ENCODE measurements at places on chromosomes 11 and 22. TPM values are rescaled to one million over a fixed set of nuclear protein-coding genes. Genes with fewer than 3 reads are reported as not detected.

GRCh38 chr22:48327721-48328120 lies 1500.0 kb downstream of the BRD1 start:
- no peak overlapping the region for H3K4me3 ChIP-seq
- no peaks in the 10 kb centered on the region for H3K36me3 ChIP-seq
- no peak for DNase-seq

DNA sequence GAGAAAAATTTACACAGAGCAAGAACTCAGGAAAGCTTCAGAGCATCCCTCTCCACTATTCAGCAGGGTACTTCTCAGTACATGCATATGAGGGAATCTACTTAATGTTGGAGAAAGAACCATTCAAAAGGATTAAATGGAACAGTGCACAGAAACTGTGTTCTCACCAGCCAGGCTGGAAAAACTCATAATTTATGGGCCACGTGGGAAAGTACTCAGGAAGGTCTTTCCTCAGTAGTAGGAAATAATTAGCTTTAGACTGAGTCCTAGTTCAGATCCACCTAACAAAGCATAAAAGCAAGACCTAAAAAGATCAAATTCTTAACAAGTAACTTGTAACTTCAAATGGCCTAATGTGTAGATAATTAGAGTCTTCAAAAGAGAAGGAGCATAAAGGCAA lies 134.0 kb downstream of the FAM76B start:
- H3K27ac ChIP-seq, result no peak overlapping the region
- H3K27me3 ChIP-seq, result no peaks in the 10 kb centered on the region
- no peak overlapping the region for H3K4me3 ChIP-seq
- no peaks in the 10 kb centered on the region for H3K4me1 ChIP-seq
- no peaks in the 10 kb centered on the region for H3K36me3 ChIP-seq

DNA sequence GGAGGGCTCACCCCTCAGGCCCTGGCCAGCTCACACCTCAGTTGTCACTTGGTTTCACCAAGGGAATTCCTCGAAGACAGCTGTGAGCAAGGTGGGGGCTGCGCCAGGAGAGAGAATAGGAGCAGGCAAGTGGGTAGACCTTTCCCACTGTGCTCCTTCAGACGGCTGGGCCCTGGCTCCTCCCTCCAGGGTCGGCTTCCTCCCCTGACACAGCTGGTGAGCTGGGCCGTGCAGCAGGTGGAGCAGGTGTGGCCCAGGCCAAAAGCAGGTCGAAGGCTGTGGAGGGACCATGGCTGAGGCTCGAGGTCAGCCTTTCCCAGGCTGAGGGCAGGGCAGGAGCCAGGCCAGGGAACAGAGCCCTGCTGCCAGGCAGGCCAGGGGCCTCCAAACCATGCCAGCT lies 12.5 kb upstream of the MYRF start:
- no peaks in the 10 kb centered on the region for H3K36me3 ChIP-seq
- no peak overlapping the region for H3K27ac ChIP-seq
- H3K4me3 ChIP-seq, result no peak overlapping the region
- no peaks in the 10 kb centered on the region for H3K27me3 ChIP-seq

PANX3 gene
- total RNA-seq, result not detected

DNA sequence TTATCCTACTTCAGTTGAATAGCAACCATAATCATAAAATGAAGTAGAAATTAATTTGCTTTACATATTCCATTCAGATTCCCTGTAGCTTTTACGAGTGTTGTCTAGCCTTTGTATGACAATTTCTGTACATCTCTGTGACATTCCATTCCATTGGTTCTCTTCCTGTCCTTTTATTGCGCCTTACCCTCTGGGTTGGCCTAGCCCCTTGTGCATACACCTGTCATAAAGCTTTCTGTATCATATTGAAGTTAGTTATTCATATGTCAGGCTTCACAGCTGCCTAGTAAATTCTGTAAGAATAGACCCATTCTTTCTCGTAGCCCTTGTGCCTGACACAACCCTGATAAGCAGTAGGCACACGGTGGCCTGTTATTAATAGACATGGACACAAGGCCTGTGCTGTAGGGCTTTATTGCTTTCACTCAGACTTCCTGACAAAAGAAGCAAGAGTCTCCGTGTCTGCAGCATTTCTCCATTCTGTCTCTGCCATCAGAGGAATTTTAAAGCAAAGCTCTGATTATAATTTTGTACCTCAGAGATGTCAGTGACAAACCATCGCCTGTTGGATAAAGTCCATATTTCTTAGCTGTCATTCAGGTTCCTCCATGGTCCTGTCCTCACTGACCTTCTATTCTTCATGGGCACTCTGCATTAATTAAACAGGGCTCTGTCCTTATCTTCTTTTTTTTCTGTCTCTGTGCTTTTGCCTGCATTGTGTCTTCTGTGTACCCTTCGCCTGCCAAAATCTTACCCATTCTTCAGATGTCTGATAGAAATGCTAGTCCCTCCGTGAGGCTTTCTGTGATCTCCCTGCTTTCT lies 49.4 kb downstream of the BID start:
- DNase-seq, result no peak
- H3K36me3 ChIP-seq, result peaks cover 8% of the 10 kb centered on the region
- H3K4me1 ChIP-seq, result no peaks in the 10 kb centered on the region
- no peaks in the 10 kb centered on the region for H3K27me3 ChIP-seq

SCGB1D2 gene
- total RNA-seq, result not detected

GRCh38 chr11:65716302-65716701 lies 4.2 kb downstream of the KAT5 start:
- H3K4me3 ChIP-seq, result no peak overlapping the region
- H3K27ac ChIP-seq, result no peak overlapping the region
- no peaks in the 10 kb centered on the region for H3K27me3 ChIP-seq

DNA sequence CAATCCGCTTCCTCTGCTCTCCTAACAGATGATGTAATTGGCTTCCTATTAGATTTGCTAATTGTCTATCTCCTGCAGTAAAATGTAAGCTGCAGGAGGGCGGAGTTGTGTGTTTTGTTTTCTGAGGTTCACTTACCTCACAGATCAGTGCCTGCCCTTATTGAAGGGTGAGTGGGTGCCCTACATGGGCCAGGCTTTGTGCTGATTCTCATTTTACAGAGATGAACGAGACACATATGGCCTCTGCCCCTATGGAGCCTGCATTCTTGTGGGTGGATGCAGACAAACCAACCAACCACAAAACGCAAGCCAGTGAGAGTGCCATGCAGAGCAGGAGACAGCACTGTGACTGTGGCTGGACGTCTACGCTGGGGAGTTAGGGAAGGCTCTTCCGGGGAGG lies 9.9 kb downstream of the TESMIN start:
- no peak overlapping the region for H3K4me3 ChIP-seq
- H3K27ac ChIP-seq, result no peak overlapping the region
- H3K27me3 ChIP-seq, result no peaks in the 10 kb centered on the region
- H3K36me3 ChIP-seq, result no peaks in the 10 kb centered on the region
- no peak for DNase-seq

- no peak for DNase-seq
- peaks cover 23% of the 10 kb centered on the region for H3K4me1 ChIP-seq
- peak overlapping the region; percentile 79 for H3K27ac ChIP-seq
Observed at GRCh38 chr22:36239150-36239400, 252 bp downstream of the APOL2 start.

DNA sequence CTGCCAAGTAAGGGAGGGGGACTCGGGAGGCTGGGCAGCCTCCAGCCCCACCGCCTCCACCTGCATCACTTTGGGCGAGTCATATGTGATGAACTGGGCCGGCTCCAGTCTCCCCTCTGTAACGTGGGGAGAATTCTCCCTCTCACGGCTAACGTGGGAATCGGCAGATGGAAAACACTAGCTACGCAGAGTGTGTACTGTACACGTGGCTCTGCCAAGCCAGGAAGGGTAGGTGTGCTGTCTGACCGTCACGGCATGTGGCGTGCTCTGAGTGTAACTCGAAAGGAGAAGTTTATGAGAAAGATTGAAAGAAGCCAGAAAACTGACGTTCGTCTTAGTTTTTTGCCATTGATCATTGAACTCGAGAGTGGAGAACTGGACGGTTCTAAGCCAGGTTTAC lies 13.7 kb downstream of the TRMU start:
- no peak for DNase-seq
- no peak overlapping the region for H3K27ac ChIP-seq
- H3K27me3 ChIP-seq, result no peaks in the 10 kb centered on the region
- H3K4me3 ChIP-seq, result no peak overlapping the region
- H3K4me1 ChIP-seq, result no peaks in the 10 kb centered on the region

ELF5 gene
- total RNA-seq, result not detected

All from GM12878 (cell line).